ENCODE measurements at places on chromosomes 6 and 20. TPM values are rescaled to one million over a fixed set of nuclear protein-coding genes. Genes with fewer than 3 reads are reported as not detected.

DNA sequence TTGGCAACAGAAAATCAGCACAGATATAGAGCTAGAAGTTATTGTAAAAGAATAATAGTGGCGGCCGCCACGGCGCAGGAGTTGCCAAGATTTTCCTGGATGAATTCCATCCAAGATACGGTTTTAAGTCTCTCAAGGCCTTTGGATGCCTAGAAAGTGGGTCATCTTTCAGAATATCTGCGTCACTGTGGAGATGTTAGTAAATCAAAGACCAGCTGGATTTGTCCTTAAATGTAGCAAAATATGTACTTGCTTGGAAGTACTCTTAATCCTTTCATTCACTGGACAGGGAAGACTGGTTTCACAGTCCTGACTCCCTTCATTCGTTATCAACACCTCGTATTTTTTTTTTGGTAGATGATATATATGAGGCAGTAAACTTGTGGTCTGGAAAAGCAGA lies 83.0 kb downstream of the SLC22A3 start:
- no peaks in the 10 kb centered on the region for H3K27me3 ChIP-seq
- no peak overlapping the region for H3K4me3 ChIP-seq
- DNase-seq: no peak
- H3K36me3 ChIP-seq: no peaks in the 10 kb centered on the region
- H3K4me1 ChIP-seq: peaks cover 7% of the 10 kb centered on the region

GRCh38 chr20:1897965-1898464 lies 2.8 kb downstream of the SIRPA start:
- no peak for DNase-seq
- H3K27ac ChIP-seq: no peak overlapping the region
- H3K27me3 ChIP-seq: peaks cover 5% of the 10 kb centered on the region
- peaks cover 5% of the 10 kb centered on the region for H3K4me1 ChIP-seq
- no peaks in the 10 kb centered on the region for H3K36me3 ChIP-seq
- H3K4me3 ChIP-seq: no peak overlapping the region

DNA sequence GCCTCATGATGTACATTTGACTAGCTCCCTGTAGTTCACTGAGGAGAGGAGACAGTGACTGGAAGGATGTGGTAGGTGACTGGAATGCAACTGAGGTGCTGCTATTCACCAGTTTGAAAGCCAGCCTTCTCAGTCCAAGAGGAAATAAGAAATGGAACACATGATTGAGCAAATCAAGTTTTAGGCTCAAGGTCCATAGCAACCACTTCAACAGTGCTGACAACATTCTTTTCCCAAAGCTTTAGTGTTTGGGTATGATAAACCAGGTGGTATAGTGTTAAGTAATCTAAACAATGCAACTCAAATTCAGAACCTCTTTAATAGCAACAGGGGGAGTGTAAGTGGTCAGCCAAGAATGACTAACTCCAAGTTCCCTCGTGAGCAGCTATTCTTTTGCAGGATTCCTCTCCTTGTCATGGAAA lies 9.2 kb downstream of the ZHX3 start:
- H3K4me3 ChIP-seq: no peak overlapping the region
- no peaks in the 10 kb centered on the region for H3K36me3 ChIP-seq
- no peaks in the 10 kb centered on the region for H3K4me1 ChIP-seq
- no peak overlapping the region for H3K27ac ChIP-seq
- no peaks in the 10 kb centered on the region for H3K27me3 ChIP-seq
- no peak for DNase-seq

- no peaks in the 10 kb centered on the region for H3K27me3 ChIP-seq
- no peaks in the 10 kb centered on the region for H3K4me1 ChIP-seq
- H3K36me3 ChIP-seq: no peaks in the 10 kb centered on the region
- H3K27ac ChIP-seq: no peak overlapping the region
Observed at GRCh38 chr6:77834591-77834996, 181.8 kb downstream of the MEI4 start.

DNA sequence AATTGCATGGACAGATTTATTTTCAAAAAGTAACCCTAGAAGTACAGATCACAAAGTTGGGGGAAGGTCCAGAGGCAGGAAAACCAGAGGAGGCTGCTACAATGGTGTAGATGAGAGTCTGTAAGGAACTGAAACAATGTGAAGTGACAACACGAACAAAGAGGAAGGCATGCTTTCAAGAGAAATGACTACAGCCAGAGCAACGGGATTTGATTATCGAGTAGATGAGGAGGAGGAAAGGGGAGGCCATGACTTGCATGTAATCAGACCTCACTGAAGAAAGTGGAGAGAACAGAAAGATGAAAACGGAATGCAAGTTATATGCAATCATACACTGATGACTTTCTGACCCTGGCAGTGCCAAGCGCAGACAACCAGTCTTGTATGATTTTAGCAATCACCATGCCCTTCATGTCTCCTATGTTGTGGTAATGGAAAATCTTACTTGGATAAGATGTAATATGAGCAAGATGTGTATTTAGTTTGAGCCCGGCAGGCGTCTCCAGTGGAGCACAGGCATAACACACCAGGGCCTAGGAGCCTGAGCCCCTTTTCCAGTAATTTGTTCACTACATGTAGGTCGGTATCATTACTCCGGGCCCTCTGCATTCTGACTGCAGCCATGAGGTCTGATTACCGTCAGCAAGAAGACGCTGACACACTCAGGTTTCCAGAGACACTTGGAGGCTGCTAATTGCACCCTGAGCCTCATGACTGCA lies 34.0 kb upstream of the FAM83C start:
- H3K4me3 ChIP-seq: no peak overlapping the region
- no peak for DNase-seq
- H3K36me3 ChIP-seq: no peaks in the 10 kb centered on the region
- H3K27me3 ChIP-seq: no peaks in the 10 kb centered on the region
- H3K27ac ChIP-seq: no peak overlapping the region

- H3K36me3 ChIP-seq: no peaks in the 10 kb centered on the region
- no peak overlapping the region for H3K27ac ChIP-seq
- no peak for DNase-seq
Observed at GRCh38 chr6:2192976-2193375, 52.4 kb downstream of the GMDS start.

DNA sequence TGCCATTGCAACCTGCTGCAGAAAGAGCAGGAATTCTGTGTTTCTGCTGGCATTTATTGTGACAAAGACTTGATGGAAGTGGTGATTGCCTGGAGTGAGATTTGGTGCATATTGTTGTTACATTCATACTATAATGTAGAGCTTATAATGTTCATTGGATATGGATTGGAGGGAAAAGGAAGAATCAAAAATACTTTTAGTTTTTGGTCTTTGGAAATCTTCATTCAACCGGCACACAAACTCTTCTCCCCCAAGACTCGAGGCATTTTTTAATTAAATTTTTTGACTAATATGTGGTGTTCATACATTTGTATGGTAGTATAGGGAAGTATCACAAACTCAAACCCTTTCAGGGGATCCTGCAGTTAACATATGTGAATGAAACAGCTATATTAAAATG lies 380.8 kb downstream of the DOK5 start:
- H3K27me3 ChIP-seq: no peaks in the 10 kb centered on the region
- DNase-seq: no peak
- H3K27ac ChIP-seq: no peak overlapping the region
- H3K36me3 ChIP-seq: no peaks in the 10 kb centered on the region
- no peaks in the 10 kb centered on the region for H3K4me1 ChIP-seq

The SPINT3 gene
- total RNA-seq: not detected
